Activated CD4-positive, alpha-beta T cell treated with anti-CD3 and anti-CD28 coated beads, Interleukin-2, amount 10 ng/mL, durations not matched to agents 24 days and 14 days (primary cell): ENCODE measurements at places on chromosomes 7 and 10. TPM values are rescaled to one million over a fixed set of nuclear protein-coding genes. Genes with fewer than 3 reads are reported as not detected.

The CYP2W1 gene
- not detected in 2 replicates for total RNA-seq

The ARHGAP22 gene
- total RNA-seq, result not detected in 2 replicates

The SRRM3 gene
- 0.09 and 0.17 TPM in 2 replicates for total RNA-seq

The ABCC2 gene
- total RNA-seq, result 0.73 and 1.3 TPM in 2 replicates

The VIPR2 gene
- total RNA-seq, result 1.6 and 1.7 TPM in 2 replicates

The NUDT13 gene
- 0.80 and 0.91 TPM in 2 replicates for total RNA-seq
